SK-MEL-5 (cell line): ENCODE measurements at places on chromosomes 6 and 20.

DNA sequence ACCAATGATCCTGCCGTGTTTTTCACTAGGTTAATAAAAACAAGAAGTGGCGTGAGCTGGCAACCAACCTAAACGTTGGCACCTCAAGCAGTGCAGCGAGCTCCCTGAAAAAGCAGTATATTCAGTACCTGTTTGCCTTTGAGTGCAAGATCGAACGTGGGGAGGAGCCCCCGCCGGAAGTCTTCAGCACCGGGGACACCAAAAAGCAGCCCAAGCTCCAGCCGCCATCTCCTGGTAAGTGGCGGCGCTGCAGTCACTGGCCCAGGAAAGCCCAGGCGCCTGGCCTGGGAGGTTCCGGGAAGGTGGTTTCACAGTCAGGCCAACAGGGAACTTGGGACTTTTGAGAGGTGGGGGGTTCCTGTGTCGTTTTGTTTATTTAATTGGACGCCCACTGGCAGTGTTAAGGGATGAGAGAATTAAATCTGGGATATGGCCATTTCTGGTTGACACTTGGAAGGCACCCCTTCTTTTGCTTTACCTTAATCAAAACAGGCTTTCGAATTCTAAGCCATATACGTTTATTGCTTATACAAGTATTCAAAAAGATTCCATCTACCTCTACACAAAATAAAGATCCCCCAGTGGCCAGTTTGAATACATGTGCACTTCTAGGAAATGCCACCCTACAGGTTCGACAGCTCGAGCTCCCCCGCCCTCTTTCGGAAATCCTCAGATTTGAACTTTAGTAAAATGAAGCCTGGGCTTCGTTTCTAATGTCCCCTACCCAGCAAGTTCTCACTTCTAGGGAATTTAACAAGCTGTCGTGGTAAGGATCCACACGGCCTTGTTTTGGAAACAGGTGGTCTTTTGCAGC is 138.9 kb downstream of the TMEM242 start:
- peak; percentile 70 for DNase-seq

DNA sequence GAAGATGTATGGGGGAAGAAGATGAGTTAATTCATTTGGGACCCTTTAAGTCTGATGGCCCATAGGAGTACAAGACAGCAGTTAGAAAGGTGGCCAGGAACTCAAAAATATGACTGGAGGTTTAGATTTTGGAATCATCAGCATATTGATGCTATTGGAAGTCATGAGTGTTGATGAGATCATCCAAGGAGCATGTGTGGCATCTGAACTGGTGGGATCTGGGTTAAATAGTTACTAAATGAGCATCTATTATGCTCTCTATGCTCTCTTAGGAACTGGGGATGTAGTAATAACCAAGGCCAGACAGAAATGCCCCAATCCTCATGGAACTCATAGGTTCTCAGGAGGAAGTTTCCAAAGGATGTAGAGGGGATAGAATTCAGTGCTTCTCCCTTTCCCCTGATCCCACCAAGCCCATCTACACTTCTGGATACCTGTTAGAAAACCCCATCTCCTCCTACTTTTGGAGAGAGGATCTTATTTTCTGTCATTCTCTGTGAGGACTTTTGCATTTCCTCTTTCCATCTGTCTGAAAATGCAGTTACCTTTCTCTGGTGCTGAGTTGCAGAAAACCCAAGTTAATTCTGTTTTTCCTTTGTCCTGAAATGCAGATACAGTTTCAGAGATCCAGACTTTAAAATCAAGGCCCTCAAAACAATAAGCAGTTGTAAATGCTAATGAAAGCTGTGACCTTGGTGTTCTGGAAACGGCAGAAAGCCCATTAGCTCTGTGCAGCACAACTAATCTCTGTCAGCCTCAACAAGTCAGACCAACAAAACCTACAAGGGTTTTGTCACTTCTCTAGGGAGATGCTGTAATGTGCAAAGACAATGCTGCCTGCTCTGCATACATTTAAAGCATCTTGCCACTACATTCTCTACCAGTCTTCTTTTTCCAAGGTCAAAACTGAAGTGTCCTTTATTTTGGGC is 65.8 kb downstream of the TBC1D7 start:
- DNase-seq, result no peak

GRCh38 chr6:155162682-155163081 is 101.1 kb upstream of the CLDN20 start:
- DNase-seq, result no peak

- DNase-seq, result no peak
These were observed 25.0 kb downstream of the PTPN1 start for GRCh38 chr20:50535162-50535561.

GRCh38 chr6:19153270-19153980 is 683.7 kb upstream of the ID4 start:
- DNase-seq, result no peak

- no peak for DNase-seq
These were observed 494.3 kb downstream of the EPM2A start for GRCh38 chr6:145241039-145241438.

- DNase-seq, result no peak
These were observed 66.4 kb upstream of the DUSP22 start for GRCh38 chr6:225907-226306.

- no peak for DNase-seq
These were observed 8.5 kb upstream of the GDF5 start for GRCh38 chr20:35446356-35447078.

DNA sequence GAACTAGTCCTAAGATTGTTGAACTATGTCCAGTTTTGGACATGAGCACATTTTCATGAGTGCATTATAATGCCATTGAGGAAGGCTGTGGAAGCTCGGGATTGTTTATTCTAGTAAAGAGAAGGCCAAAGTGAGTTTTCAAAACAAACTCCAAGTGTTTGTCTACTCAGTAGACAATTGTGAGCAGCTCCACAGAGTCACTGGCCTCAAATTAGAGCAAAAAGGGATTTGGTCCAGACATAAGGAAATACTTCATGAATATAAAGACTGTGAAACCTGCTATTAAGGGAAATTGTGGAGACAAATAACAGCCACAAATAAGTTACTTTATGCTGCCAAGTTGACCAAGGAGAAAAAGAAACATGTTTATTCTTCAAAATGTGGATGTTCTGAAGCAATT is 42.6 kb upstream of the PREP start:
- no peak for DNase-seq

DNA sequence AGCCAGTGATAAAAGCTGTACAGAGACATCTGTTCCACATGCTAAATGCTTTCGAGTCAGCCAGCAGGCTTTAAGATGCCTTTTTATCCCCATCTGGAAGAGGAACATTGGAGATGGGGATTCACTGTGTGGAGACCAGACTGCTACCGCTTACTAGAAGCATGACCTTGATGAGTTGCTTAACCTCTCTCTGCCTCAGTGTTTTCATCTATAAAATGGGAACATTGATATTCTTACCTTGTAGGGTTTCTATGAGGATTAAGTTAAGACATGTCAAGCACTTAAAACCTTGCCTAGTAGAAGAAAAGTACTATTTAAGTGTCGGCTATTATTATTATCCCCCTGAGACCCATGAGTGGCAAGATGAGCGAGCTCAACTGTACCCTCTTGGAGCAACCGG is 165.3 kb upstream of the SNX9 start:
- DNase-seq, result no peak

DNA sequence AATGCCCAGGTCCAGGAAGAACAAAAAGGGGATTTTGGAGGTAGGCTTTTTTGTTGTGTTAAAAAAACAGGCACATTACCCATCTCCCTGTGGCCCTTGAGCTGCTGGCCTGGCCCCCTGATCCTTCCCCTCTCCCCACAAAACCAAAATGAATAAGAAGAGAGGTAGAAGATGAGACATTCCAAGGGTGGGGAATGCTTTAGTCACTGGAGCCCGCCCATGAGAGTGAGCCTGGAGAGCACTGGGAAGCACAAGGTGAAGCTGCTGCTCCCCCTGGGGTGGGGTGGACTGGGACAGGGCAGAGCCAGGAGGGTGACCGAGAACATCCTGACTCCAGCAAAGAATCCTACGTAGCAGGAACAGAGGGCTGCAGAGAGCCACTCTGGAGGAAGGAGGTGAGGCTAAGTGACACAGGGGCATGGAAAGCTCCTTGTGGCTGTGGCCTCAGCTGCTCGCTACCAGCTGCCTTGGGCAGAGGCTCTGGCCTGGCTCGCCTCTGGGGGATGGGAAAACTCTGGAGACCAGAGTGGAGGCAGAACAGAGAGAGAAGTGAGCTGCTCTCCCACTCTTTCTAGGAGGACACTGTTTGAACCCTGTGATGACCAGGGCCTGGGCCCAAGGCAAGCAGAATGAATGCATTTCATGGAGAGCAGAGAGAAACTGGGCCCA is 48.3 kb downstream of the AKAP7 start:
- DNase-seq, result no peak

DNA sequence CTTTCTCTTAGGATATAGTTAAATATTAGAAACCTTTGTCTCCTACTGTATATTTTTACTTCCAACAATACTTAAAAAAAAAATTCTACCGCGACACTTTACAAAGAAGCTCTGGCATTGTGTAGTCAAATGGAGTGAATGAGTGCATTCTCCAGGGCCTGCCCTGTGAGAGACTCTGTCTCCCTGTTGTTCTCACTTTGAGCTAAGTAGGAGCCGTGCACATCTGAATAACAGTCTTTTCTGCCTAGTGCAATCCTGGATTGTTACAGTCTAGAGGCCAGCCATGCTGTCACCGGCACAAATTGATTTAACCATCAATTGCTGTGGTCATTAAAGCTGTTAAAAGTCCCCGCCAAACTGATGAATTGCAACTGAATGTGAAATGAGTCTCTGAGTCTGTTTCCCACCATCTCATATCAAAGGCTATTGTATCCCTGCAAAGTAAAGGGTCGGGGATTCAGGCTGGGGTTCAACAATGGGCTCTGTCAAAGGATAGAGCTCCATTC is 156.0 kb downstream of the RFPL4B start:
- DNase-seq, result peak; percentile 15

DNA sequence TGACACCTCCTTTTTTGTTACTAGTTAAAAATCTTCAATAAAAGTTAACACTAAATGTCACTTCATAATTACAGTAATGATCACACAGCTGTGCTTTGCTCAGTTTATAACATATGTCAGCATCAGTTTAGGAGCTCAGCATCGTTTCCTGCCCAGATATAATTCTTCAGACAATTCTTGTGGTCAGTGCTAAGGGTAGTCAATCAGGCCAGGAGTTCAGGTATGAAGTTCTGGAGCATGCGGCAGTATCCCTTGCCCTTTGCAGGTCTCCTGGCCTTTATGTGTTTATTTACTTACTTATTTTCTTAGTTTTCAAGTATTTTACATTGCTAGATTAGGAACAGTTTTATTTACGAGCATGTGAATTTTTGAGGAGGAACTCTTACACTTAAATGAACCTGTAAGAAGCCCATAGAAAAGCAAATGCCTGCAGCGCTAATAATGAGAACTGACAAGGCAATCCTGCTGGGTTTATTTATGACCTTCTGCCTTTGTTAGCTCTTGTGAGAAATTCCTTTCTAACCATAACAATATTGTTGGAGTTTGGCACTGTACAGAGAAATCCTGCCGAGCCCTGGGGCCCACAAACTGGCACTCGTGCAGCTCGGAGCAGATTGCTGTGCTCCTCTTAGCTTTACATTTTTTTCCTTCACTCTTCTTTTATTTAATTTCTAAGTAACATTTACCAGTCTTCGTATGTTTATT is 252.8 kb downstream of the TMEM242 start:
- no peak for DNase-seq

DNA sequence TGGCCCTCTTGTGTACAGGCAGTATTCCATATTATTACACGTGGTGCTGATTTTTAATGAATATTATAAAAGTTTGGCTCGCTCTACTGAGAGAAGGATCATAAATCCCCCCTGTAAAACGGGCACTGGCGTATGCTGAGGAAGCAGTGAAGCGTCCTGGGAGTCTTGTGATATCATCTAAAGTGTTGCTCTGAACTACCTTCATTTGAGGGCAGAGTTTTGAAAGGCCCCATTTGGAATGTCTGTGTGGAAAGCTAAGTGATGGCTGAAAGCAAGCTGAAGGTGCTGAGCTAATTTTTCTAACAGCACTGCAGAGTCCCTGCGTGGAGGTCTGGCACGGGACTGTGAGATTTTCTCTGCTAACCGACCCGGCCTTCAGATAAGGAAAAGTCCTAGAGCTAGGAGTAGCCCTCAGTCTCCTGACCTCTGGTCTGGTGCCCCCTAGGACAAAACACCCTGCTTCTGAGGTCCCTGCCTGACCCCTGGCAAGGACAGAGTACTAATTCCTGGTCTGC is 1.3 kb upstream of the BACH2 start:
- DNase-seq, result no peak

GRCh38 chr20:48003021-48003420 is 217.7 kb upstream of the SULF2 start:
- DNase-seq, result no peak

DNA sequence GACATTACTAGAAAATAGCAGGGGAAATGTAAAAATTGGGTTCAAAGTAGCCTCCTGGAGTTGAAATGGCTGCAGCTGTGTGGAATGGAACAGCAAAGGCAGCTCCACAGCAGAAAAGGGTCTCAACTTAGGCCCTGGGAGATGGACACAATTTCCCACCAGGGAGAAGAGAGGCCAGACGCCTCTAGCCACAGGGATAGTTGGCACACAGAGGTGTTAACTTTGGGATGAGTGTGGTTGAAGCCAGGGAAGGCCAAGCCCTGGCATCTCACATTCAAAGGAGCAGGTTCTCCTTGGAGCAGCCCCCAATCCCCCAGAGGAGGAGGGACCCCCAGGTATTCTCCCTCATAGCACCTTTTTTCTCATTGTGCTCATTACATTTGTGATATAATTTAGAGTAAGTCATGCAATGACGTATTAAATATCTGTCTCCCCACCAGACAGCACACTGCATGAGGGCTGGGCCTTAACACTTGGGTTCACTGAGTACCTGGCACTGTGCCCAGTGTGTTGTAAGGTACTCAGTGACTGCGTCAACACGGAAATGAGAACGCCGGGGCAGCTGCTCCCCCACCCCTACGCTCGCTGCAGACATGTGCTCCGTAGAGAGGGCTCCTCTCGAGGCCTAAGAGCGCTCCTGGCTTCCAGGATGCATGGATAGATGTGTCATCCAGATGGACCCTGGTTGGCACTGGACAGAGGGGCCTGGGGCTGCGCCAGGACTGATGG is 76.0 kb upstream of the CD93 start:
- DNase-seq, result no peak

DNA sequence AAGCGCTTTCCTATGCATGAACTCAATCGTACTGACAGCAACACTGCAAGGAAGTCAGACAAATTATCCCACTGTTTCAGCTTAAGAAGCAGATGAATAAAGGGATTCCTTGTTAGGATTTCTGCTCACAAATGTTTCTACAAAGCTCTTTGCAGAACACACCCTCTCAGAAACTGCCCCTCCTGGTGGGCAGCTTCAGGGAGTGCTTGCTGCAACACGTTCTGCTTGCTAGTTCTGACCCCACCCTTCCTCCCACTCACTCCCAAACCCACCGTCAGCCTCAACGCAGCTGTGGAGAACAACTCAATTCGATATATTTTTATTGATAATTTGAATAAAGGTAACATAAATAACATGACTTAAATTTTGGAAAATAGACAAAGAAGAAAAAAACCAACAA is 250.8 kb upstream of the PRDM1 start:
- DNase-seq, result peak; percentile 92

GRCh38 chr6:14690120-14691056 is 555.5 kb upstream of the JARID2 start:
- no peak for DNase-seq

DNA sequence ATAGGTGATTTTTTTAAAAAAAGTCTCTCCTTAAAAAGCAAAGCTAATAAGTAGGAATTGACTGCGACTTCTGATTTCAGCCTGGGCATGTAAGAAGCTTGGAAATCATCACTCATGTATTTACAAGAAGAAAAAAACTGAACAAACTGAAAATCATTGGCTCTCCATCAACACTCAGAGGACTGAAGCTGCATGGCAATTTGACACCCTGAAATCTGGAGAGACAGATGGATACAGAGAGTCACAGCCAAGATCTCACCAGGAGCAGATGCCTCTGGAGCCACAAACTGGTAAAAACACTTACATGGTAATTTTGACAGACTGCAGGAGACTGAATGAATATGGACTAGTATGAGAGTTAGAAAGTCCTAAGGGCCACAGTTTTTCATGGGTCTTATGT is 191.2 kb upstream of the TCF21 start:
- no peak for DNase-seq
